ENCODE measurements at places on chromosomes 5 and 9.

DNA sequence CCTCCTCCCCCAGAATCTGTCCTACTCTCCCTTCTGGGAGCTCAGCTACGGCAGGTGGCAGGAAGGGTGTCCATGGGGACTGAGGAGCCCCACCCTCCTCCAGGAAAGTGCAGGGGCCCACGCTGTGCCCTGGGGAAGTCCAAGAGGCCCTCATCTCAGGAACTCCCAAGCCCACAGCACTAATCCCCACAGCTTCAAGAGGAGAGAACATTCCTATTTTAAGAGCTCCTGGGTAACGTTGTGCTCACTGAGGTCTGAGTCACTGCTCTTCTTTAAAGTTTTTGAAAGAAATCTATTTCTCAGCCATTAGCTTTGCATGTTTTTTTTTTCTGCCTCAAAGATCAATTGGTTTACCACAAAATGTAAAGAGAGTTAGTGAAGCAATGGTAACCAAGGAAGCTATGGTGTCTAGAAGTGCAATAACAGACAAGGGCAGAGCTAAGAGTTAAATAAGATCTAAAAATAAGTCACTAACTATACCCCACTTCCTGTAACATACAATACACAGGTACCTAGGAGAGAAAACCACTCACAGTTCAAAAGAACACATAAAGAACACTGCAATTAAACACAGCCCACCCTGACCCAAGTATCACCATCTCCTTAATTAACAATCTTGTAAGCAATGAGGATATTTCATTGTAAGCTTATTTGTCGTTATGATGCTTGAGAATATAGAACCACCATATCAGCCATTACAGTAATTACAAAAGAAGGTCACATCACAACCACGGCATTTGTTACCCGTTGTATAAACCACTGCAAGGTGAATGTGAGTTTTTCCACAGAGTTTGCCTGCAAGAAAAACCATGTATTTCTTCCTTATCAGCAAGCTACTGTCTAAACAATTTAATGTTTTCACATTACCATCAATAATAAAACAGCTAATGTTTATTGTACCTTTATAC is 382.3 kb upstream of the SLC30A5 start:
- DNase-seq: no peak

DNA sequence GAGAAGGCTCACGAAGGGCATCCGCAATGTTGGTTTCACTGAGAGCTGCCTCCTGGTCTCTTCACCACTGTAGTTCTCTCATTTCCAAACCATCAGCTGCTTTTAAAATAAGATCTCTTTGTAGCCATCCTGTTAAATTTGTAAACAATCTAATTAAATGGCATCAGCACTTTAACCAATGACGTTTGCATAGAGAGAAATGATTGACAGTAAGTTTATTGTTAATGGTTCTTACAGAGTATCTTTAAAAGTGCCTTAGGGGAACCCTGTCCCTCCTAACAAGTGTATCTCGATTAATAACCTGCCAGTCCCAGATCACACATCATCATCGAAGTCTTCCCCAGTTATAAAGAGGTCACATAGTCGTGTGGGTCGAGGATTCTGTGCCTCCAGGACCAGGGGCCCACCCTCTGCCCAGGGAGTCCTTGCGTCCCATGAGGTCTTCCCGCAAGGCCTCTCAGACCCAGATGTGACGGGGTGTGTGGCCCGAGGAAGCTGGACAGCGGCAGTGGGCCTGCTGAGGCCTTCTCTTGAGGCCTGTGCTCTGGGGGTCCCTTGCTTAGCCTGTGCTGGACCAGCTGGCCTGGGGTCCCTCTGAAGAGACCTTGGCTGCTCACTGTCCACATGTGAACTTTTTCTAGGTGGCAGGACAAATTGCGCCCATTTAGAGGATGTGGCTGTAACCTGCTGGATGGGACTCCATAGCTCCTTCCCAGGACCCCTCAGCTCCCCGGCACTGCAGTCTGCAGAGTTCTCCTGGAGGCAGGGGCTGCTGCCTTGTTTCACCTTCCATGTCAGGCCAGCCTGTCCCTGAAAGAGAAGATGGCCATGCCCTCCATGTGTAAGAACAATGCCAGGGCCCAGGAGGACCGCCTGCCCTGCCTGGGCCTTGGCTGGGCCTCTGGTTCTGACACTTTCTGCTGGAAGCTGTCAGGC is 16.6 kb downstream of the SQSTM1 start:
- peak; percentile 88 for DNase-seq

DNA sequence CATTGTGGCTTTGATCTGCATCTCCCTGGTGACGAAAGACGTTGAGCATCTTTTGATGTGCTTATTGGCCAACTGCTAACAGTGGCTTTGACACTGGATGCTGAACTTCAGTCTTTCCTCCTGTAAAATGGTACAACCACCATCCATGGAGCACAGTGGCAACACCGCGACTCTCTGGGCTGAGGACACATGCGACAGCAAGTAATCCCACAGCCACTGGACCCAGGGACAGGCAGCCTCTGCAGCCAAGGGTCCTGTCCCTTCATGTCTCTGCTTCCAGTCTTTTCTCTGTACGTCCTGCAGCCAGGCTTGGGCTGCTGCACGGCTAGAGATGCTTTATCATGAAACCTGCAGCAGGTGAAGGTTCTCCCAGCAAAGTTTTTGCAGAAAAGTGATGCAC is 83.5 kb downstream of the DAP start:
- no peak for DNase-seq

GRCh38 chr5:84791138-84791537 is 406.5 kb upstream of the EDIL3 start:
- DNase-seq: no peak

DNA sequence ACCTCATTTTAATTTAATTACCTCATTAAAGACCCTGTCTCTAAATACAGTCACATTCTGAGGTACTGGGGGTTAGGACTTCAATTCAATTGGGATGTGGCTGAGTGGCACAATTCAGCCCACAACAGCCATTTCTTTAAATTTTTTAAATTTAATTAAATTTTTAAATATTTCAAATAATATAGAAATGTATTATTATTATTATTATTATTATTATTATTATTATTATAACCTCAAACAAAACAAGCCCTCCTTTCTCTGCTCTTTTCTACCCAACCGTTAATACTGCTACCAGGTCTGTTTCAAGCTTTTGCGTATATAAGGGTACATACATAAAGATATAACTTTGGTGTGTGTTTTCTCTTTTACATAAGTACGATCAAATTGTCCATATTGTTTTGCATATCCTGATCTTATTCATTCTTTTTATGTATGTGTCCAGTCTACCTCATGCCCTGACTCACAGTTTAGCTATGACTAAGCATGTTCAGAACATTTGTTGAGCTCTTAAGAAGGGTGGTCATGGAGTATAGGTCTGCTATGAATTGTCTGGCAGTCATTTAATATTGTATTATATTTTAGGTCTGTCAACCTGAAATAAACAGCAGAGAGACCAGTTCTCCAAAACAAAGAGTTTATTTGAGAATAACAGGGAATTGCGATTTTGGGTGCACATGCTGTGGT is 16.1 kb upstream of the RAB14 start:
- no peak for DNase-seq

DNA sequence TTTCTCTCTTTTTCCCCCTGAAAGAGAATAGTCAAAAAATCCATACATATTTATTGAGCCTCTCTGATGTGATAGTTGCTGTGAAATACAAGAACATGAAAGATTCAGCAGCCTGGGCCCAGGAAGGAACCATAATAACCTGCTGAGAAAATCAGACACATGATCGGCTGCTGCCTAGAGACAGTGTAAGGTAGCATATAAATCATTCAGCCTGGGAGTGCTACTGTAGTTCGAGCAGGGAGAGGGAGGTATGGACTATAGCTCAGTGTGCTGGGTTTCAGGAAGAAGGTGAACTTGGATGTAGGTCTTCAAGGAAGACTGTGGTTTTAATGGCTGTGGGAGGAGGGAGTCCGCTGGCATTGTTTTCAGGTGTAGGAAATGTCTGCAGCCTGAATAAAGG is 469.1 kb downstream of the RAB3C start:
- no peak for DNase-seq

DNA sequence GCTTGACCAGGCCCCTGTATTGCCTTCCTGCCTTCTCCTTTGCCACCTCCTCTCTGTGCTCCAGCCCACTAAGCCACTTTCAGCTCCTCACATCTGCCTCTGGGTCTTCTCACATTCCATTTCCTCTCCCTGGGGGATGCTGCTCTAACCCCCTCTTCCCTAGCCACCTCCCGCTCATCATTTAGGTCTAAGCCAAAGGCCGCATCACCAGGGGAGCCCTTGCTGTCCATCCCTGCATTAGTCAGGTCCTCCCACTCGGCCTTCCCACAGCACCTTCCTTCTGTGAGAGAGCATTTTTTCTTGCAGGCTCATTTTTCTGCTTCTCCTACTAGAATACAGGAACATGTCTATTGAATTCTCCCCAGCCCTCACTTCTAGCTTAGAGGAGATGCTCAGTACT is 72.6 kb upstream of the GALNT10 start:
- DNase-seq: no peak

- no peak for DNase-seq
These were observed 12.8 kb upstream of the OR13J1 start for GRCh38 chr9:35882996-35883395.

GRCh38 chr5:132425009-132425937 is 55.8 kb downstream of the SLC22A5 start:
- no peak for DNase-seq

GRCh38 chr9:127452691-127453090 is 1.4 kb downstream of the LRSAM1 start:
- DNase-seq: no peak

DNA sequence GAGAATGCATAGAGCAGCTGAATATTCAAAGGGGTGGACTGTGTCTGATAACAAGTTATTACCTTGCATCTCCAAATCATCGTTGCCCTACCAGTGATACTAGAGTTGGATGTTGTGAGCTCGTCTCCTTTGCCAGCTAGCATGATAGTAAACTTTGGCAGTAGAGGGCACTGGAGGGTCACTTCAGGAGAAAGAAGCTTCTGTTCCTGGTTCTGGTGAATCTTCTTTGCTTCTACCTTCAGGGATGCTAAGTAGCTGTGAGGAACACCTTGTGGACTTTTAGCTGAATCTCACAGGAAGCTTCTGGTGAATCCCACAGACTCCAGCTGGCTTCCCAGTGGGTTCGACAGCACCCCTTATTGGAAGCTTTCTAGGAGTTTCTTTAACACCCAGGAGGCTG is 626.6 kb upstream of the SGCD start:
- DNase-seq: no peak

GRCh38 chr5:58262226-58262625 is 197.7 kb downstream of the PLK2 start:
- DNase-seq: no peak

DNA sequence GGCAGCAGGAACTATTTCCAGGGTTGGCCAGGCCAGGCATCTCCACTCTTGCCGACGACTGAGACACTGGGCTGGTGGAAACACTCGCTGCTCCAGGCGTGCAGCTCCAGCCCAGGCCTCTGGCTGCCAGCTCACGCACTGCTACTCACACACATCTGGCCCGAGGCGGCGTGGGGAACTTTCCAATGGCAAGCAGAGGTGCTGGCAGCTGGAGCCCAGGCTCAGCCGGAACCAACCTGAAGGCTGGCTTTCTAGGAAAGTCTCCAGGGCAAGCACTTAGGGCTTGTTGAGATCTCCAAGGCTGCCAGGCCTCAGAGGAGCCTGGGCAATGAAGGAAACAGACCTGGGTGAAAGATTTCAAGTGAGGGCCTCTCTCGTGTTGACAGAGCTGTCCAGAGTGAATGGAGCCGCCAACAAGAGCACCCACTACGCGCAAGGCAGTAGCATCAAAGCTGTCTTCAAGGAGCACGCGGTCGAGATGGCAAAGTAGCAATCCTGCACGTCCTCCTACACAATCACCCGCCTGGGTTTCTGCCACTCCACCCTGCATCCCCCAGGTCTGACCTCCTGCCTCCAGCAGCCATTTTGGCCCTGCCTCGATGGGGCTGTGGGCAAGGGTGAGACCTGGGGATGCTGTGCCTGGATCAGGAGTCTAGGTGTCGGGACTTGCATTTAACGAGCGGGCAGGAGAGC is 14.4 kb downstream of the SH3PXD2B start:
- no peak for DNase-seq

GRCh38 chr9:16710888-16711287 is 159.6 kb downstream of the BNC2 start:
- no peak for DNase-seq

DNA sequence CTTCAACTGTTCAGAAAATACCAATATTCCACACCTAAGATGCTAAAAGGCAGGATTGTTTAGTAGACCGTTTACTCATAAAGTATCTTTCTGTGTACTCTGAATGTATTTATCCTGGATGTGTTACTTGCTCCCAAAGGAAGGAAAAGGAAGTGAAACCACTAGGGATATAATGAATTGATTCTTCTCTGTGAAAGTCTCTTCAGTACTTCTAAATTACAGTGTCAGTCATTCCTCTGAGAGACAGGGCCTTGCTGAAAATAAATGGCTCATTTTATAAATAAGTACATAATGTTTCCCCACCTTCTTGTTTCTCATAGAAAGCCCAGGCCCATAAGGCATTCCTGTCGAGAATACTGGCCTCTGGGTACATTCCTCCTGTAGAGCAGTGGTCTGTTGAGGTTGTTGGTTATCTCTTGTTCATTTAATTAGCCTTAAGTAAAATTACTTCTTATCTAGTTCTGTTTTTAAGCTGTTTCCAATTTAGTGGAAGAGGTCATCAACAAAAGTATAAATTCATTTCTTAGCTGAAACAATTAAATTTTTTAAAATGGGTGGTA is 1.6 kb downstream of the HAPLN1 start:
- DNase-seq: no peak

- DNase-seq: no peak
These were observed 182.3 kb downstream of the C9orf152 start for GRCh38 chr9:110025551-110026170.

DNA sequence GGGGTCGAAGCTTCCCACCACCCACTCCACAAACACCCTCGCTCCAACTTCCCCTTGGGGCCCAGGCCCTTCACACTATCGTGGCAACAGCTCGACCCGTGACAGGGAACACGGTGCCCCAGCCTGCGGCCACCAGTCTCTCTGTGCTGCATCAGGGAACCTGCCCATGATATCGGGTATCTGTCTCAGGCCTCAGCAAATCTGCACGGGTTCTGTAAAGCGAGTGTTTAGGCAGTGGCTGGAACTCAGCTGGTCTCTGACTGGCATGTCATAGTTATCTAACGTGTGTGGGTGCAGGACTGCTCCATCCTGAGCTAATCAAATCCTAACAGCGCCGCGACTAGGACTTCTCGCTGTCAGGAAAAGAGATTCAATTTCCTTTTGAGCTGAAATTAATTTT is 42.9 kb downstream of the DBH start:
- DNase-seq: peak; percentile 72

DNA sequence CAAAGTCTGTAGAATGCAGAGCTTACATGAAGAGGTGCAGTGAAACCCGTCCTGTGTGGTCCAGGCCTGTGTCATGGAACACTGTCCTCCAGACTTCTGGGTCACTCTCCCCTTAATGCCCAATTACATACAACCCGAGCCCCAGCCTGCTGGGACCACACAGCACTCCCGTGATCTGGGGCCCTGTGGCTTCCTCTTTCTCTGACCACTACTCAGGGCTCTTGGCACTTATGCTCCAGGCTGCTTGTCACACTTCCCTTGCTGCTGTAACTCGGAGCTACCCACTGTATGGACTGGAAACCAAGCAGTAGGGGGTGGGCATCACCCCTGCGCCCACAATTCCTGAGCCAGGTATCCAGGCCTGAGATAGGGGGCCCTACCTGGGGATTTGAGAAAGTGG is 10.3 kb upstream of the IL3 start:
- peak; percentile 50 for DNase-seq

- no peak for DNase-seq
These were observed 5.8 kb downstream of the PAEP start for GRCh38 chr9:135567311-135567710.
